SJSA1 (cell line): ENCODE measurements at places on chromosomes 5 and 9. TPM values are rescaled to one million over a fixed set of nuclear protein-coding genes. Genes with fewer than 3 reads are reported as not detected.

ARL10 gene
- 2.4 and 2.5 TPM in 2 replicates for total RNA-seq

DNA sequence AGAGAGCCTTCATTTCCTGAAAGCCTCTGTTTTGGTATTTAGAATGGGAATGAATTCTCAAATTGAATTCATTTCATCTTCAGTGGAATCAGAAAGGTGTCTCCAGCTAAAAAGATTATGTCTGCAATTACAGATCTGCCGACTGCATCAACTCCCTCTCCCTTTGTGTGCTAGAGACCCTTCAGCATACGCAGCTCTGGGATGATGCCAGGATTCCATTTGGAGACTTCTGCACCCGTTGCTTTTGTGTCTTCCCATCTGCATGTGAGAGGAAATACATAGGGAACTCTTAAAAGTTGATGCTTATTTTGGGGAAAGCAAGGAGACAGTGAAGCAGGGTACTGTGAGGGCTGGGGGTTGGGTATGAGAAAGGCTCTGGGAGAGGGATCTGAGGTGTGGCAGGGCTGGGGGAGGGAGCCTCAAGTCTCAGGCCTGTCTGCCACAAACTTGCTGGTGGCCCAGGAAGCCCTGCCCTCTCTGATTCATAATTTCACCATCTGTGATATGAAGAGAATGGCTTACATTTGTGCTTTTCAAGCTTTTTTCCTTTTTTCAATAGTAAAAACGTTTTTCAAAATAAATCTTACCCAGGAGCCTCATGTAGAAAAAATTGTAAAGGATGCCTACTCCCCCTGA, 89.7 kb upstream of the SAP30L start:
- DNase-seq, result no peak

DNA sequence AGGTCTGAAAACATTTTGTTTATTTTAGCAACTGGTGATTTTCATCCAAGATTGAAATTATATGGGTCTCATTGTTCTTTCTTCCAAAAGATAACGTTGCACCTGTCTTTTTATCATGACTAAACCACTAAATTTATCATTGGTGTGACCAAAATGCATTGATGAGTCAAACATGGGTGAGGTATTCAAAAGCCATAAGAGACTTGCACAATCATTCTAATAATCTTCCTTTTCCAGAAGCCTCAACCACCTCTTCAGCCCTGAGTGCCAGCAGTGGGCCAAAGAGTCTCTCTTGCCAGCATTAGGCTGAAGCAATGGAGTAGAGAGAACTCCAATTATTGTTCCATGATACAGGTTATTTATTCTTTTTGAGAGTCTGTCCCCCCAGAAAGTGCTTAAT, 198.9 kb downstream of the LURAP1L start:
- no peak for DNase-seq

AGXT2 gene
- not detected in 2 replicates for total RNA-seq

DNA sequence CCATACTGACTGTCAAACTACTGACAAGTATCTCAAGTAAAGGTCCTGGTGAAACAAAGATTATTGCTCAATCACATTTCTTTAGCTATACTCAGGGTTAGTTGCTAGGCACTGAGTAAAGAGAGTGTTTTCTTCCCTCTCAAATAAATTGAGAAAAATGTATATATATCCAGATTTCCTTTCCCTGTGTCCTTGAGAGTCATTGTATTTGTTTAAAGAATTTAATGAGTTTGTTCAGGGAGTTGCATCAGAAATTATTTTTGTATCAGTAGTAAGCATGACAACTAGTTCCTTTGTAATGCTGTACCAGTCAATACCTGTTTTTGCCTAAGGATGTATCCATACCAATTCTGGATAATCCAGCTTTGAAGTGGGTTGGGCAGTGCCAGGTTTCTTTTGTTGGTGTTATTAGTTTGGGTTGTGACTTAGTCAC, 3.2 kb upstream of the ANKHD1 start:
- DNase-seq, result no peak

MSX2 gene
- total RNA-seq, result 1.4 and 3.0 TPM in 2 replicates

GRCh38 chr5:54738118-54738972, 220.8 kb downstream of the SNX18 start:
- DNase-seq, result peak; percentile 51

GRCh38 chr5:44952376-44952775, 143.6 kb downstream of the MRPS30 start:
- DNase-seq, result peak; percentile 15
